ENCODE measurements at places on chromosomes 2 and 18.

DNA sequence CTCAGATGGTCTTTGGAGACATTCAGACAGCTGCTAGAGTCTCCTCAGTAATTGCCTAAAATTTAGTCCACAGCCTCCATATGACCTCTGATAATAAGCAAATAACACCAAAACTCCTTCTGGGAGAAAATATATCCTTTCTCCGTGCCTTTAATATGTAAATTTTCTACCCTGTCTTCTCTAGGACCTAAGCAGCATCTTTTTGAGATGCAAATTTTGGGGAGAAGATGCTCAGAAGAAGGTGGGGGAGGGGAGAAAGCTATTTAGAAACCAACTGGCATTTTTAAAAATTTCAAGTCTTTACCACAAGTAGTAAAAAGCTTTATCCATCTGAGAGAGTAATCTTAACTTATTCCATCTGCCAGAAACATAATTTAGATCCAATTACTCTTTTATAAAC is 120.4 kb upstream of the MSH6 start:
- no peak for DNase-seq

- DNase-seq: no peak
Measured at GRCh38 chr18:28167835-28168349, 9.0 kb downstream of the CDH2 start.

DNA sequence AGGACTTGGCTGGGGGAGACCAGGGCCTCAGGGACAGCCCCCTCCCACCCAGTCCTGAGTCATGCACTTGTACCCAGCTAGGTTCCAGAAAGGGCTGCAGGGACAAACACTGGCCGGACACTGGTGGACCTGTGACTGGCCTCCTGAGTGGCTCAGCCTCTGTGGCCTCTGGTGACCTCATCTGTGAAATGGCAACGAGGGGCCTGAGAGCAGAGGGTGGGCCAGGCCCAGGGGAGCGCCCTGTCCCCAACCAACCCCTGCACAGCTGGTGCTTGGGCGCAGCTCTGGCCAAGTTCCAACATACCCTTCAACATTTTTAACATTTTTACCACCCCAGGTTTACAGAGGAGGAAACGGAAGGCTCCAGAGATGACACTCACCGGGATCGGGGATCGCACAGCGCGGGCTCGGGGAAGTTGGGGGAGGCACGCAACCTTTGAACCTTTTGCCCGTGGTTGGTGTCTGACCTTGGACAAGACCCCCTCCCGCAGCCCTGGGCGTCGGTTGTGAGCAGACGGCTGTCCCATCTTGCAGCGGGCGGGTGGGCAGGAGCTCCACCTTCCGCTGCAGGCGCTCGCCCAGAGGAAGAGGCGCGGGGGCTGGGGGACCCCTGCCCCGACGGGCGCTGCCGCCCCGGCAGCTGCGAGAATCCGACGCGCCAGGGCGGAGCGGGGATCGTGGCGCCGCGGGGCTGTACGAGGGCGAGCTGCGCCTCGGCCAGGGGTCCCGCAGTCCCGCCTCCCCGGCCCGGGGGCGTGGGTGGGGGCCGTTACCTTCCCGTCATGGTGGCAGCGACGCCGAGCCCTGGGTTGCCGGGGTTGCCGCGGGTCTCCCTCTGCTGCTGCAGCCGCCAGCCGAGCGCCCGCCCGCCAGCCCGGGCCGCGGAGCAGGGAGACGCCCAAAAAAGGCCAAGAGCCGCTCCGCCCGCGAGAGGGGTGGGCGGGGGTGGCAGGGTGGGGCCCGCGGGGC is 805 bp downstream of the LIMS2 start:
- DNase-seq: no peak

- DNase-seq: no peak
Measured at GRCh38 chr2:158826965-158827364, 31.8 kb downstream of the DAPL1 start.

- no peak for DNase-seq
Measured at GRCh38 chr2:85921659-85922058, 32.9 kb upstream of the ST3GAL5 start.

DNA sequence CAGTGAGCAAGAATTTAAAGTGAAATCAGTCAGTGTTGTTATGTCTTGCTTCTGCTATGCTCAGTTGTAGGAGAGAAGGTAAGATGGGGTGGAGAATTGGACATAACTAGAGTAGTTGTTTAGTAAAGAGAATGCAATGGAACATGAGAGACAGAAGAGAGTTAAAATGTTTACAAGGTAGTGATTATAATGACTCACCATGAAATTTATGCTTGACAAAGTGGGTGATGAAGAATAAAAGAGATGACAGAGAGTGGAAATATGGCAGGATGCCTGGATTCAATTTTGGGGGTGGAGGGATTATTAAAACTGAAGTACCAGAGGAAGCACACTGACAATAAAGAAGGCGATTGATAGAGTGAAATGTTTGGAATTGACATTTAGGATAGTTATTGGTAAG is 10.6 kb downstream of the SCG2 start:
- no peak for DNase-seq

DNA sequence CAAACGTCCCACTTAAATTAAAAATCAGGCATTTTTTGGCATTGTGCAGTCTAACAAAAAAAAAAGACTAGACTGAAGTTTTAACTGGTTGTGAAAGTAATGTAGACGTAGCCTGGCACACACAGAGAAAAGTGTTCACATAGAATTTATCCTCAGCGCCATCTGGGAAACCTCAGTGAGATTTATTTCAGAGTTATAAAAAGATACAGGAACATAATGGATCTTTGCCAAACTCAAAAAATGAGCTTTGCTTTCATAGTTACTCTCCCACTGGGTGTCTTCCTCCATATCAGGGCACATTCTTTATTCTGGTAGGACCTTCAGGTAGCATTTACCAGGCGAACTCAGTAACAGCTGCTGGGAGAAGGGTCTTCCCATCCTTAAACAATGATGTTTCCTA is 532.4 kb upstream of the SALL3 start:
- DNase-seq: no peak
